ENCODE measurements at places on chromosomes 16 and 17. TPM values are rescaled to one million over a fixed set of nuclear protein-coding genes. Genes with fewer than 3 reads are reported as not detected.

KREMEN2 gene
- 1.0 TPM for total RNA-seq

EPX gene
- not detected for total RNA-seq

- H3K36me3 ChIP-seq: peaks cover 8% of the 10 kb centered on the region
- no peak for DNase-seq
- no peak overlapping the region for H3K27ac ChIP-seq
- no peaks in the 10 kb centered on the region for H3K27me3 ChIP-seq
- H3K4me3 ChIP-seq: no peak overlapping the region
- no peaks in the 10 kb centered on the region for H3K4me1 ChIP-seq
Observed at GRCh38 chr16:54006693-54007092, 279.9 kb downstream of the IRX3 start.

DNA sequence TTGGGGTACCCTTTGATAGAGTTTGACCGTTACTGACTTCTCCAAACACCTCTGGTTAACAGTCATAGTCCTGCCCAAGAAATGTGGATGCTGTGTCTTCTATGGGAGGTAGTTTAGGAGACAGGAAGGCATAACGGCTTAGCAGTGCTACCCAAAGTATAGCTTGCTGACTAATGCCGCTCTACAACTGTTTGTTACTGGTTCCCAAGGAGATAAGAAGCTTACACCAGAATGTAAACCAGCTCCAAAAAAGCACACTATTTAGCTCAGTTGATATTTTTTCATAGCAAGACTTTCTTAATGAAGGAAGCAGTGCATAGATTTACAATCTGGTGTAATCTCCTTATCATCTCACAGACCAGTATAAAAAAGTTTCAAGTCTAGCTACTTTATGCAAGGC, 95.7 kb downstream of the HS3ST3B1 start:
- no peak for DNase-seq
- H3K4me1 ChIP-seq: no peaks in the 10 kb centered on the region
- no peaks in the 10 kb centered on the region for H3K27me3 ChIP-seq
- H3K4me3 ChIP-seq: no peak overlapping the region
- no peaks in the 10 kb centered on the region for H3K36me3 ChIP-seq

GRCh38 chr17:59377410-59377809, 46.0 kb downstream of the YPEL2 start:
- H3K4me1 ChIP-seq: peaks cover 19% of the 10 kb centered on the region
- H3K27ac ChIP-seq: no peak overlapping the region
- DNase-seq: no peak
- H3K27me3 ChIP-seq: no peaks in the 10 kb centered on the region

LPCAT2 gene
- 7.9 TPM for total RNA-seq

GRCh38 chr17:44268709-44269534, 987 bp upstream of the SLC4A1 start:
- H3K4me1 ChIP-seq: peaks cover 4% of the 10 kb centered on the region
- H3K4me3 ChIP-seq: no peak overlapping the region

All from neural crest cell (in vitro differentiated cells).